ENCODE measurements at places on chromosomes 5 and 9.

GRCh38 chr5:68710514-68710913 is 383.3 kb upstream of the SLC30A5 start:
- no peak for DNase-seq

DNA sequence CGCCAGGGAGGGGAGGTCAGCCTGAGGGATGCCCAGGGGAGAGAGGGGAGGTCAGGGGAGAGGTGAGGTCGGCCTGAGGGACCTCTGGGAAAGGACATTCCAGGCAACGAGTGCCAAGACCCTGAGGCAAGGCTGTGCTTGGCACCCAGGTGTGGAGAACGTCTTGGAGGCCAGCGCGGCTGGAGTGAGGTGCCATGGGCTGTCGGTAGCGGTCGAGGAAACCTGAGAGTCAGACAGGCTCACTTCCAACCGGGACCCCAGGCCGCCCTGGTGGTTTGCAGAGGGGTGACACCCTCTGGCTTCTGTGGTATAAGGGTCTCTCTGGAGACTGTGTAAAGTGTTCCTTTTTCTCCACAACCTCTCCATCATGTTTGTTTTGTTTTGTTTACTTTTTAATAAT is 82.9 kb downstream of the CACNA1B start:
- DNase-seq = no peak

DNA sequence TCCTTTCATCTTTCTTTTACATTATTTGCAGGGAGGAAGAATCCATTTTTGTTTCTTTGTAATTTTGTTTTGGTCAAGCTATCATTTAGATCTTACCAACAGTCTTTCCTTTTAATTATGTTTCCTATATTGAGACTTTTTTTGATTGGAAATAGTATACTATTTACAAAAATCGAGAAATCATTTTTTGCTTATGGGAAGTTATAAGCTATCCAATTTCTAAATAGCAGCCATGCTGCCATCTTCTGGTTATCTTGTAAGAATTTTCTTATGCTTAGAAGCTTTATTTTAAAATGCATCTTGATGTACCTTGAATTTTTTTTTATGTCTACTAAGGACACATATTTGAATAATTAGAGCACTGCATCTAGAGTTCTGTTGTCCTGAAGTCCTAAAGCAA is 821.2 kb downstream of the PTPRD start:
- no peak for DNase-seq

DNA sequence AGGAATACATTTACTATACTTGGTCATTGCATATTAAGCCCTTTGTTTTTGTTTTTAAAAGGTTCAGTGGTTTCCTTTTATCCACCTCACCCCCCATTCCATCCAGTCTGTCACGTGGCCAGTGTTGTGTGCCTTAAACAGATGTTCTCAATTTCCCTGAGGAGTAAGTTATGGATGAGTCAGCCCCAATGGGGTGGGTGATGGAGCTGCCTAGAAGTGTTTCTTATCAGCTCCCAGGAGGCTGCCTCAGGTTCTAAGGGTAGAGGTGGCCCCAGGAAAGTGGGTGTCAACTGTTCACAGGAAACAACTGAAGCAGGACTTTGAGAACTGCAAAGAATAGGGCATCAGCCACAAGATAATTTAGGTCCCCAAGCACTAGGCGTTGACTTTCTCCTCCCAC is 41.1 kb downstream of the ACTBL2 start:
- DNase-seq = no peak

DNA sequence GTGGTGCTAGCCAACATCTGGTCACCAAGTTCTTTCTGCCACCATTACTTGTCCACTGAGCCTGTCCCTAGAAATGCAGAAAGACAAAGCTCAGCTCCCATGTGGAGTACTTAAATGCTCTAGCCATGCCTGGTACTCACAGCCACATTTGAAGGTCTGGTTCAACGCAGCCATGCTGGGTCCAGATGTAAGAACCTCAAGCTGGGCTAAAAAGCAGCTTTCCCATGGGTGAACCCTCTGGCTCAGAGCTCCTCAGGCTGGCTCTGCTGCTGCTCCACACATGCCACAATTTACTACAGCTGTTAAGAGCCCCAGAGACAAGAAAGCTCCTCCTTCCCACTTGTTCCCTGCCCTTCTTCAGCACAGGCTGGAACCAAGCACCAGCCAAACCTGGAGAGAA is 97.1 kb upstream of the LRRTM2 start:
- no peak for DNase-seq

GRCh38 chr5:14424011-14424685 is 157.4 kb upstream of the OTULINL start:
- no peak for DNase-seq

DNA sequence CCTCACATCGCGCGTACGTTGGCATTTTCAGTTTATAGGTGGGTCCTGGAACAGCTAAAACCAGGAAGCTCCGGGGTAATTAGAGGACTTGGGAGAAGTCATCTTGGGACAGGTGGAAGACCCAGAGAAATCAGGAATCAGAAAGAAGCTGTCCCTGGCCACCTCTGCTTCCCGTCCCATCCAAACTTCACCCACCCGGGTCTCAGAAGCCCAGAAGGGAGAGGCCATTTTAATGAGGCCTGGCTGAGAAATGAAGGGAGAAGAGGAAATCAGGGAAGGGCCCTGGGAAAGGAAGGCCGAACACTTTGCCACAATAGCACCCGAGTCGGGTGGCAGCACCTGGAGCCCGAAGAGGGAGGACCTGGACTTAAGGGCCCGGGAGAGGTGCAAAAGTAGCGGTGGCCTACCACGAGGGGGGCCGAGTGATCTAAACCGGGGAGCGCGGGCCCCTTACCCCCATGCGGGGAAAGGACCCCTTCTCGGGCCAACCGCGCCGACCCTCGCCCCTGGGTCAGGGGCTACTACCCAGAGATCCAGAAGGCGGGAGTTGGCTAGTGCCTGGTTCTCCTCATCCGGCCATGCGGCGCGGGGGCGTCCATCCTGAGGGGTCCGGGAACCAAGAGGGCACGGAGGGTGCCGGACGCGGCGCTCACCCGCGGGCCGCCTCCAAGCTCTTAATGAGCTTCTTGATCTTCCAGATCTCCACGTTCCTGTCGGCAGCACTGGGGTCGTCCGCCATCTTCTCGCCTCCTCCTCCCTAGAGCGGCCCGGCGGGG is 668 bp downstream of the ETF1 start:
- peak; percentile 10 for DNase-seq

DNA sequence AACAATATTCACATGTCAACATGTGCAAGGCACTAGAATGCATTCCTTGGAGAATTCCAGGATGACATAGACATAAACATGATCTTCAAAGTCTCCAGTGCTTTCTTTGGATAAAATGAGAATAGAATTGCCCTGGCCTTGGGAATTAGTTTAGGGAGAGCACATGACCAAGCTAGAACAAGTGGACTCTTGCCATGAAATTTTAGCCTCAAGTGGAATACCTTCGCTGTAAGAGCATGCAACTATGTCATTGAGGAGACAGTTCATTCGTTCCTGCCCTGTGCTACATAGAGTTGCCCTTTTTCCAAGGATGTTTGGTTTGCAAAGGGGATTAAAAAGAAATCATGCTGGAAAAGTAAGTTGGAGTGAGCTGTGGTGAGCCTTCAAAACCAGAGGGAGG is 42.7 kb downstream of the ZFAND5 start:
- DNase-seq = no peak

- DNase-seq = no peak
Observed at GRCh38 chr5:41835645-41836044, 34.6 kb downstream of the OXCT1 start.

GRCh38 chr5:37836235-37836591 is 3.6 kb downstream of the GDNF start:
- DNase-seq = no peak

GRCh38 chr9:131174681-131175239 is 49.4 kb downstream of the NUP214 start:
- DNase-seq = no peak

DNA sequence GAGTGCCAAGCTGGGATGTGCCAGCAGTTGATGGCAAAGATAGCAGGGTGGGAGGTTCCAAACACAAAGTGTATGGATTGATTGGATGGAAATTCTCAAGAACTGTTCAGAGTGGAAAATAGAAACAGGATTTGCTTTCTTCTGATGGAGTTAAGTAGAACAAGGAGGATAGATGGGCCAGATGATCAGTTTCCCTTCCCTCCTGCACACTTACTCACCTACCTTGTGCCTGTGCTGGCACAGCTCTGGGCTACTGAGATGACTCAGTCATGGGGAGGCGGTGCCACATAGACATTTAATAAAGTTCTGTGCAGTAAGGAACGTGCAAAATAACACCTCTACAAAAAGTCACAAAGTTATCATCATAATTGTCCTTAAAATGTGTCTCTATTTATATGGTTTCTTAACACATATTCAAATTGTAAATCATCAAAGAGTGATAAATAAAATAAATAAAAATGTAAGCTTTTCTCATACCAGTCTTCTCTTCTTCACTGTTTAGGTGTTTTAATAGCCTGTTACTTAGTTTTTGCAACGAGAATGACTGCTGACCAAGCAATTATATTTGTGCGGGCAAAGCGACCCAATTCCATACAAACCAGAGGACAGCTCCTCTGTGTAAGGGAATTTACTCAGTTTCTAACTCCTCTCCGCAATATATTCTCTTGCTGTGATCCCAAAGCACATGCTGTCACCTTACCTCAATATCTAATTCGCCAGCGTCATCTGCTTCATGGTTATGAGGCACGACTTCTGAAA is 12.7 kb downstream of the PTPDC1 start:
- DNase-seq = no peak

DNA sequence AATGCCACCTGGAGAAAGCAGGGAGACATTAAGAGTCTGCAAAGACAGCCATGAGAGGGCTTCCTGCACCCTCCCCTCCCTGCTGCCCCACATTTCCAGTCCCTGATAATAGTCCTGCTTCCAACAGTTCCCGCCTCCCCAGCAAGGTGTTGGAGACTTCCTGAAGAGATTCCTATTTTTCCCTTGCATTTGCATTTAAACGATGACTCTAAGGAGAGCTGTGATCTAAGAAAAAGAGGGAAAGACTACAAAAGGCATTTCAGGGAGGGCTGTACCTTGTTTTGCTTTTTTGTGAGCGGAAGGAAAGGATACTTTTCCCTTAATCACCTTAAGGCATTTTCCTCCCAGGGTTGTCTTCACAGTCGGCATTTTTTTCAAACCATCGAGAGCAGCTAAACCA is 62.1 kb downstream of the GAS1 start:
- no peak for DNase-seq

- DNase-seq = no peak
Observed at GRCh38 chr9:12194731-12195130, 498.5 kb upstream of the TYRP1 start.

- DNase-seq = no peak
Observed at GRCh38 chr5:31187591-31187990, 5.9 kb upstream of the CDH6 start.

- no peak for DNase-seq
Observed at GRCh38 chr5:57067597-57067924, 106.3 kb upstream of the GPBP1 start.

GRCh38 chr5:155076379-155076778 is 62.8 kb downstream of the KIF4B start:
- no peak for DNase-seq

- peak; percentile 61 for DNase-seq
Observed at GRCh38 chr5:151115272-151115905, 34.6 kb upstream of the TNIP1 start.

GRCh38 chr9:74025402-74025925 is 471.7 kb upstream of the RORB start:
- no peak for DNase-seq

GRCh38 chr5:67335426-67335825 is 138.8 kb upstream of the CD180 start:
- no peak for DNase-seq

GRCh38 chr5:115735108-115735998 is 81.1 kb downstream of the CDO1 start:
- no peak for DNase-seq

DNA sequence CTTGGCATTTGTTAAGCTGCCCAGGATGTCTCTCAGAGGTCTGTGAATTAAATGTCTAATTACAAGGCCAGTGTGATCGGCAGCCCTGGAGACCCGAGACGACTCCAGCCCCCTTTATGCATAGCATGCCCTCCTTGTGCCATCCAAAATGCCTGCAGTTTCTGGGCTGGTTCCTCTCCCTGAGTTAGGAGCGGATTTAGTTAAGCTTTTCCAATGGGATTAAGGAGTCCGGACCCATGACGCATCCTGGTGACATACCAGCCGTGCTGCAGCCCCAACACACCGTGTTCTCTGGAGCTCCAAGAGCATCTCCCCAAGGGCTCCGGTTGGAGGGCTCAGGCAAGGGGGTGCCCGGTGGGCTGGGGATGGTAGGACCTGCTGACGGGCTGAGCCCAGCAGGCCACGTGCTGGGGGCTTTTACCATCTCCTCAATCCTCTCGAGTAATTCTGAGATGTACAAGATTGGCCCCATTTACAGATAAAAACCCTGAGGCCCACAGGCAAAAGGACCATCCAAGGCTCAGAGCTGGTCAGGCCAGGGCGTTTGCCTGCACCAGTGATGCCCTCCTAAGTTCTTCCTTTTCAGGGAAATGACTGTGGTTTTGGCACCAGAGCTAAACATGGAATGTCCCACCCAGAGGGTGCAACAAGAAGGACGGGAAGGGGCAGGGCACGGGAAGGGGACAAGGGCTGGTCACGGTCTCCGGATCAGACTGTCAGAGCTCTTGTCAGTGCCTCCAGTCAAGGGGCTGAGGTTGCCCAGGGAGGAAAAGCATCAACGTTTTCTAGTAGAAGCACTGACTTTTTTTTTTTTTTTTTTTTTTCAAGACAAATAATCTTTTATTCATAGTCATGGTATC is 82.6 kb upstream of the PHYKPL start:
- no peak for DNase-seq

DNA sequence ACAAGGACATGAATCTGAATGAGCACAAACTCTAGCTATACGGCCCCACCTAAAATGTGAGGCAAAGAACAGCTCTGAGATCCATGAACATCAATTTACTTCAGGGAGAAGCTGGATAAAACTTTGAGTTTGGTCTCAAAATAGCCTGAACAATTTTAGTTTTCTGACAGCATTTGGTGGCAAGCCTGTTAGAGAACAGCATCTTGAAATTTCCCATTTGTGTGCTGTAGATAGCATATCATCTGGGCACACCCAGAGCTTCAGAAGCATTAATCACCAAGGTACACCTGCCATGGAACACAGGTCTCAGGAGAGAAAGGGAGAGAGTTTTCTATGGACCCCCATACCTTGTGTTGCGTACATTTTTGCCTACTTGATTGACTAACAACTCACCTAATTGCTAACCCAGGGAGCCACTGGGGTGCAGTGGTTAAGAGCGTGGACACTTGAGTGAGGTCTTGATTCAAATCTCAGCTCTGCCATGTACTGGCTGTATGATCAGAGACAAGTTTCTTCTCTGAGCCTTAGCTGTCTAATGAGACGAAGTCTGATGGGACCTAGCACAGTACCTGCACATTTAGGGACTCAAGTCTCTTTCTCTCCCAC is 264.9 kb downstream of the PIK3R1 start:
- no peak for DNase-seq

GRCh38 chr9:135810806-135811575 is 96.4 kb downstream of the CAMSAP1 start:
- DNase-seq = no peak

GRCh38 chr5:116557669-116558271 is 16.9 kb downstream of the SEMA6A start:
- DNase-seq = no peak
